ENCODE measurements at places on chromosomes 16 and 17.

GRCh38 chr17:82257473-82257872 lies 16.0 kb downstream of the CSNK1D start:
- no peak for DNase-seq

DNA sequence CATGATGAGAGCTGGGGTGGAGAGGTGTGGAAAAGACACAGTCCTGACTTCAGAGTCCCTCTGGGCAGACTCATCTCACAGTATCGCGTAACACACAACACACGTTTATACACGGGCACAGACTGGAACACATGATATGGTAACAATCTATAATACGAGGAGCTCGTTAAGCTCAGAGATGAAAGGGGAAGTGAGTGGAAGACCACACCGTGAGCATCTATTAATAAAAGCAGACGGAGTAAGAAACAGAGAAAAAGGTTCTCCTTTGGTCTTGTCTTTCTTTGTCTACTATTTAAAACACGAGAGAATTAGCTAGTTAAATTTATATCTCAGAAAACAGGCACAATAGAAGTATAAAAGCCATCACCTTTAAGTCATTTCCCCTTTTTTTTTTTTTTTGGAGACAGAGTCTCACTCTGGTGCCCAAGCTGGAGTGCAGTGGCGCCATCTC lies 13.5 kb downstream of the ANKRD11 start:
- peak; percentile 74 for DNase-seq

- DNase-seq, result peak; percentile 56
These were observed 95.5 kb upstream of the ZNF469 start for GRCh38 chr16:88287219-88287618.

DNA sequence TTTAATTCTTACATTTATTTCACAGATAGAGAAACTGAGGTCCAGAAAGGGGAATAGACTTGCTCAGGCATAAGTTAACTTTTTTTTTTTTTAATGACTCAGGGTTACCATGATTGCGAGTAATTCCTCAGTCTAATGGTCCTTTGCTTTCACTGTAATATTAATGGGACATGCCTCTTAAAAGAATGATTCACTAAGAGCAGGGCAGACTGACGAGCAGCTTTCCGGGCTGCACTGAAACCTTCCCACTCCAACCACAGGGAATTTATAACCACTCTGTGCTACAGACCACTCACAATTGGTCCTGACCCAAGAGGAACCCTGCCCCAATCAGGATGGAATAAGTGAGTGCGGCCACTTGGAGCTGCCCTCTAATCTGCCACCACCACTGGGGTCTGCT lies 5.7 kb downstream of the HOXB2 start:
- no peak for DNase-seq

DNA sequence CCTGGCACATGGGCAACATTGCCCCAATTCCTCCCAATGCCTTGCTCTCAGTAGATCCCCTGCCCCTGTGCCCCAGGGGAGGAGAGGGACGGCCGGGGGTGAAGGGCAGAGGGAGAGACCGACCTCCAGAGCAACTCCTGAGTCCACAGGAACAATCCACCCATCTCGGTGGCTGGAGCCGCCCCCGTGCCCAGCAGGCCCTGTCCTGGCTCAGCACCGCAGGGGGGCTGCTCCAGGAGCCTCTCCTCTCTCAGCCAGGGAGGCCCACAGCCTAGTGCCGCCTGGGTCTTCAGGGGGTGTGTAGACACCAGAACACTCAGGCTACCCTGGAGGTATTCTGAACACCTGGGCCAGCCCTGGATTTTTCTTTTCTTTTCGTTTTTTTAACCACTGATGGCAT lies 233.7 kb upstream of the SDK2 start:
- DNase-seq, result no peak

DNA sequence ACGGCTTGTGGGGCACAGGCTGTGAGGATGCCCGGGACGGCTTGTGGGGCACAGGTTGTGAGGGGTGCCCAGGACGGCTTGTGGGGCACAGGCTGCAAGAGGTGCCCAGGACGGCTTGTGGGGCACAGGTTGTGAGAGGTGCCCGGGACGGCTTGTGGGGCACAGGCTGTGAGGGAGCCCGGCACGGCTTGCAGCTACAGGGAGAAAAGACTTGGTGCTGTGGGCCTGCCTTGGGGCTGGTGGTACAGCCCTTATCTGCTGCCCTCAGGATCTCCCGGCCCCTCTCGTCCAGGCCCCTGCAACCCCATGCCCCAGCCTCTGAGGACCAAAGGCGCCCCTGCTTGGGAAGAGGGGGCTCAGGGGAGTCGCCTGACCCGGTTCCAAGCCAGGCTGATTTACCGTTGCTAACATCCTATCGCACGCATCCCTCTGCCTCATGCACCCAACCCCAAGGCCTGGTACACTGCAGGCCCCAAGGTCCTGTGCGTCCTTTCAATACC lies 5.0 kb upstream of the HBM start:
- DNase-seq, result no peak

- DNase-seq, result peak; percentile 78
These were observed 19.7 kb upstream of the MEIOC start for GRCh38 chr17:44636562-44636961.

- peak; percentile 97 for DNase-seq
These were observed 15.8 kb downstream of the NOD2 start for GRCh38 chr16:50709061-50709684.

DNA sequence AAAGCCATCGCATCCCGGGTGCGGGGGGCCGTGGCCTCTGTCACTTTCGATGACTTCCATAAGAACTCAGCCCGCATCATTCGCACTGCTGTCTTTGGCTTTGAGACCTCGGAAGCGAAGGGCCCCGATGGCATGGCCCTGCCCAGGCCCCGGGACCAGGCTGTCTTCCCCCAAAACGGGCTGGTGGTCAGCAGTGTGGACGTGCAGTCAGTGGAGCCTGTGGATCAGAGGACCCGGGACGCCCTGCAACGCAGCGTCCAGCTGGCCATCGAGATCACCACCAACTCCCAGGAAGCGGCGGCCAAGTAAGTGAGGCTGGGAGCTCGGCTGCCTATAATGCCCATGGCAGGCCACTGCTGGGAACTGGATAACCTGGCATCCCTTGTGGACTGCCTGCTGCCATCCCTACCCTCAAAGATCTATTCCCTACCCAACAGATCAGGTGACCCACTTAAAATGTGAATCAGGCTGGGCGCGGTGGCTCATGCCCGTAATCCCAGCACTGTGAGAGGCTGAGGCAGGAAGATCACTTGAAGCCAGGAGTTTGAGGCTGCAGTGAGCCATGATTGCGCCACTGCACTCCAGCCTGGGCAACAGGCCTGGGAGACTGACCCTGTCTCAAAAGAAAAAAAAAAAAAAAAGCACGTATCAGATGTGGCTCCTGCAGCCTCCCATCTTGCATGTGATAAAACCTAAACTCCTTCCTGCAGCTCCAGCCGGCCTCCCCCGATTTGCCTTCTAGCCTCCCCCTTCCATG lies 18.3 kb downstream of the CDIPT start:
- DNase-seq, result no peak

DNA sequence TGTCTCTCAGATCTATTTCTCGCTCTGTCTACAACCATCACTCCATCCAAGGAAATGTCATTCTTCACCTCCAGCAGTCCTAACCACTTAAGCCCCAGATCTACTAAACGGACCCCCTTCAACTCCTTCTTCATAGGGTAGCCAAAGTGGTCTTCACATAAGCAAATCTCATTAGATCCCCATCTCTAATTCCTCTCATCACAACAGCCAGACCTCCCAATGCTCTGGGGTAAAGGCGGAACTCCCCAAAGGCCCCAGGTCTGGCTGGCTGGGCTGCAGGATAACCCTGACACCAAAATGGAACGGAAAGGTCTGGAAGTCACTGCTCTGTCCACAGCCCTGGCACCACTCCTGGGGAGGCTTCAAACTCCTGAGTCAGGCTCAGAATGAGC lies 11.1 kb downstream of the ST3GAL2 start:
- no peak for DNase-seq

DNA sequence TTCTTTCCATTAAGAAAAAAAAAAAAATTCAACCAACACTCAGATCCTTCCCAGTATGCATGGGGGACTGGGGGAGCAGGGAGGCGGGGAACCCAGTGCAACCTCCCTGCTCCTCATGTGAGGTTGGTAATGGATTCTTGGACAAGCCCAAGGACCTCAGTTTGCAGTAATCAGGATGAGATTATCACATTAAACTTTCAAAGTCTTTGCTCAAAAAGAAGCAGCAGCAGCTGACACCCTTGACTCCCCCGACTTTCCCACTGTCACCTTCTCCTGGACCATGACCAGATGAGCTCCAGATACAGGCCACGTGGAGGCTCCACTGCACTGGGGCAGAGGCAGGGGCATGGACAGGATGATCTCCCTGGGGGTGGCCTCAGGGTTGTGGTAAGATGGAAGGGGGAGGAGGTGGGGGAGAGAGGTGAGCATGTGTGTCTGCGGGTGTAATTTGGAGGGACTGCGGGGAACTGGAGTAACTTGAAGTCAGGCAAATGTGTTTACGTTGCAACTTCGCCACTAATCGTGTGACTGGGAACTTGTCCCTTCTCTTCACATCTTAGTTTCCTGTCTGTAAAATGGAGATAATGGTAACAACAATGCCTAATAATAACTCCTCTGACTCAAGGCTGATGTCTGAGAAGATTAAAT lies 19.8 kb downstream of the ZNF385C start:
- no peak for DNase-seq

DNA sequence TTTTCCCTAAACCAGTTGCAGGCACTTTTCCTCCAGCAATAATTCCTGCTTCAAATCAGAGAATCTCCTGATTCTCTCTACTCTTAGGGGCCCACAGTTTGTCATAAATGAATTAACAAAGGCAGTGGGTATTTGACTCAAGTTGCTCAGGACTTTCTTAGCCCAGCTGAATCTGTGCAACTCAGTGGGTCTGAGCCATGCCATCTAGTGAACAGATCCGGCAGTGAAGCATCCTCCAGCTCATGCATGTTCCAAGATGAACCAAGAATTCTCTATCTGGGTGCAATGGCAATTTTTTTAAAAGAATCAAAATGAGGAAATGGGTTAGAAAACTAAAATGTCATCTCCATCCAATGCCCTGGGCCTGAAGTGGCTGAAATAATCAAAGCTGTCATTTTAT lies 575.2 kb upstream of the CDH11 start:
- no peak for DNase-seq

DNA sequence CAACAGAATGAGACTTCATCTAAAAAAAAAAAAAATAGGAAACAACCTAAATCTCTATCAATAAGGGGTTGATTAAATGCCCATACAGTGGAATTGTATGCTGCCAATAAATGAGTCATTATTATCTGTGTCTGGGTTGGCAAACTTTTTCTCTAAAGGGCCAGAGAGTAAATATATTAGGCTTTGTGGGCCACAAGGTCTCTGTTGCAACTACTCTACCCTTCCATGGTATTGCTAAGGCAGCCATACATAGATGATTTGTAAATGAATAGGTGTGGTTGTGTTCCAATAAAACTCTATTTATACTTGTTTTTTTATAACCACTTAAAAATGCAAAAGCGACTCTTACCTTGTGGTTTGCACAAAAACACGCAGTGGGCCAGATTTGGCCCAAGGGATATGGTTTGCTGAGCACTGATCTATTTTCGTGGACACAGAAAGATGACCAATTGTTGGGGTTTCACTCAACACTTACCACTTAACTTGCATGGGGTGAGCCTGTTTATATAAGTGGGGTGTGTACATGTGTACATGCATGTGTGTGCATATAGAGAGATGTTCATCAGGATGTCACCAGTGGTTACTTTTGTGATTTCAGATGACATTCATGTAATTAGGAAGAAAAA lies 12.4 kb upstream of the IL4R start:
- no peak for DNase-seq

GRCh38 chr17:15915961-15916360 lies 29.0 kb upstream of the ADORA2B start:
- DNase-seq, result no peak

GRCh38 chr16:57729182-57729484 lies 6.4 kb upstream of the KATNB1 start:
- DNase-seq, result no peak

DNA sequence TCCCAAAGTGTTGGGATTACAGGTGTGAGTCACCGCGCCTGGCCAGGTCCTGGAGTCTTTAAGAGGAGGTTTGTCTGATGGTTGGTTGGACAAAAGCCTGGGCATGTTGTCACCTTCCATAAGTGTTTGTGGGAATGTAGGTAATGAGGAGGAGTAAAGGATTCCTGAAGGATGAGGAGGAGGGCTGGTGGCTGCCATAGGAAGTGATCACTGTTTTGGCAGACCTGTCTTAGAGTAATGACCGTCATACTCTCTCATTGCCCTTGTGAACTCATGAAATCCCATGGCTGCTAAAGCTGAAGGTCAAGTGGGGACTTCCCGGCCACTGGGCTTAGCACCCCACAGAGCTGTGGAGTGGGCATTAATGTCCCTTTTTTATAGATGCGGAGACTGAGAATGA lies 40.5 kb downstream of the TENT4B start:
- no peak for DNase-seq

GRCh38 chr16:63774302-63774701 lies 1347.6 kb downstream of the CDH11 start:
- no peak for DNase-seq

GRCh38 chr17:45940826-45941225 lies 46.5 kb downstream of the MAPT start:
- no peak for DNase-seq

- DNase-seq, result no peak
These were observed 594.8 kb upstream of the CDH5 start for GRCh38 chr16:65771707-65772106.

GRCh38 chr16:58331024-58331707 lies 36.3 kb upstream of the PRSS54 start:
- DNase-seq, result no peak

GRCh38 chr17:74222399-74222798 lies 9.0 kb downstream of the TTYH2 start:
- no peak for DNase-seq

- DNase-seq, result peak; percentile 79
These were observed 4.0 kb downstream of the HIC1 start for GRCh38 chr17:2058586-2059546.

DNA sequence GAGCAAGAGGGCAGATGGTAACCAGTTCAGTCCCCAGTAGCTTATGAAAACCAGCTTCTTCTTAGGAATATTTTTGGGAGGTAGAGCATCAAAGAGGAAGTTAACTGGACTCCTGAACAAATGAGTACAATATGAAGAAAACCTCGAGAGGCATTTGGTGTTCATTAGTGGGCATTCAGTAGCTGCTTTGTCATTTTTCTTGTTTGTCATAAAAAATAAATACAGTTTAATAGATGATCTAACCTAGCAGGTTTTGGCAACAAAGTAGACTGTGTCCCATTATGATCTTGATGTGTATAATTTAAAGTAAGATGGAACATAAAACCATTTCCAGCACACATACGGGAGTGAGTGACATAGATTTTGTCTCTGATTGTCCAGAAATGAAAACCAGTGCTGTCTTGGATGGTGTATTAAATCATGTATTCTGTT lies 173.1 kb downstream of the HS3ST3A1 start:
- no peak for DNase-seq

DNA sequence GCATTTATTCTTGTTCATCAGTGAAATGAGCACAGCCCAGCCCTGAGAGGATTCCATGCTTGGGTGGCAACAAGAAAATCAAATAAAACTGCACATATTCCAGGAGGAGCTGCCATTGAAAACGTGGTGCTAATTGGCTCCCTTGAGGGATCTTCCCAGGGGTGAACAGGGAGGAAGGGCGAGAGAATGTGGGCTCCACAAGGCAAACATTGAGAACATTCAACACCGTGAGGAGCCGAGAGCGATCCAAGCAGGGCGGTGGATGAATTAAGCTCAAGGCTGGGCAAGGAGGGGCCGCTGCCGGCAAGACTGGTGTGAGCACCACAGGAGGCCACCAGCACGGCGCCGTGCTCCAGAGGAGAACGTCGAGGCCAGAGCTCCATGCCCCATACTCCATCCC lies 166.9 kb downstream of the C16orf95 start:
- no peak for DNase-seq

GRCh38 chr16:52456368-52456767 lies 90.6 kb downstream of the TOX3 start:
- DNase-seq, result no peak

GRCh38 chr16:24234737-24235136 lies 21.4 kb upstream of the CACNG3 start:
- DNase-seq, result no peak

All from MV-4-11 (cell line).